ENCODE measurements at places on chromosomes 4 and X.

GRCh38 chrX:7647831-7648230 is 195.1 kb upstream of the VCX start:
- DNase-seq: no peak

DNA sequence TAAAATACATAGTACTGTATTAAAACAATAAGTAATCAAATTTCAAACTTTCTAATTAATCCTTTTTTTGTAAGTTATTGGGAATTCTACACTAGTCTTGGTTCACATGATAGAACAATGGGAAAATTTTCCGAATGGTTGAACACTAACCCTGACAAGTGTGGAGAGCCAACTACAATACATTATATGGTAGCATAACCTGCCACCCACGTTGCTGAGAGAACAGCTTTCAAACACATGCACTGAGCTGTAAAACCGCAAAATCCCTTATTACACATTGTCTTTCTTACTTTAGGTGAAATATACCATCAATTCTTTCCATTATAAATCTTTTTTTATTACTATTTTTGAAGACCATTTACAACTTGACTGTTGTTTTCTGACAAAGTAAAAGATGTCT is 54.7 kb downstream of the ANAPC10 start:
- DNase-seq: no peak

DNA sequence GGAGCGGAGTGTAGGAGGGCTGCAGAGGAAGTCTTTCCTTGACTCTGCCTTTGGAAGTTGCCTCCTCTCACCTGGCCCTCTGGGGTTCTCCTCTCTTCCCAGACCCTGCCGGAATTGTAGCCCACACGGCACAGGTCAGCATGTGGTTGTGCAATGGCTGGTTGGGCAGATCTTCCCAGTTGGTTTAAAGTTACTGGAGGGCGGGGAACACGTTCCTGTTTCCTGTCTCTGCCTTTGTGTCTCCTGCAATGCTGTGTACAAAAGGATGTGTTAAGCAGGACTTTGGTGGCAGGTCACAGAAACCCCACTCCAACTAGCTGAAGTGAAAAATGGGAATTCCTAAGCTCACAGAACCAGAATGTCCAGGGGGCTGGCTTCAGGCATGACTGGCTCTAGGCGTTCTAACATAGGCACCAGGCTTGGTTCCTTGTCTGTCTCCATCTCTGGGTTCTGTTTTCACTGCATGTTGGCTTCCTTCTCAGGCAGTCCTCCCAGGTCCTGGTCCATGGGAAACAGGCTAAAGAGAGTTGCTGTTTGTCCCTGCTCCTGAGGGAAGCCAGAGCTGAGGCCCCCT is 19.9 kb downstream of the SORCS2 start:
- DNase-seq: no peak

DNA sequence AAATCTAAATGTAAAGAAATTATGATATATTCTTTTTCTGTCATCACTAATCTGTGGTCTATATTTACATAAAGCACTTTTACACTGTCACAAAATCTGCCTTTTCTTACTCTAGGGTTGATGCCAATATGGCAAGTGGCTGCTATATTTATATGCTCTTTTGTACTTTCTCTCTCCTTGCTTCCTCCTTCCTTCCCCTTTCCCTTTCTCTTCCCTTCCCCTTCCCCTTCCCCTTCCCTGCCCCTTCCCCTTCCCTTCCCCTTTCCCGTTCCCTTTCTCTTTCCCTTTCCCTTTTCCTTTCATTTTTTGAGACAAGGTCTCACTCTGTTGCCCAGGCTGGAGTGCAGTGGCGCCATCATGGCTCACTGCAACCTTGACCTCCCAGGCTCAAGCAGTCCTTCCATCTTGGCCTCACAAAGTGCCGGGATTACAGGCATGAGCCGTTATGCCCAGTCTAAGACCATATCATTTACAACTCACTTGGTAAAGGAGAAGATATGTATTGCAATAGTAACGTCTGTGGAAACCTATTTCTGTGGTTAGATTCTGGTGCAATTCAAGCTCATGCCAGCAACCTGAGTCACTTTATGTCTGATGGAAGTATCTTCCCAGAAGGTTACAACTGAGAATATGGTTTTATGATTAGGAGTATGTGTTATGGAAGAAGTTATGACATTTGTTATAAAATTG is 13.9 kb upstream of the PLAC8 start:
- DNase-seq: no peak

DNA sequence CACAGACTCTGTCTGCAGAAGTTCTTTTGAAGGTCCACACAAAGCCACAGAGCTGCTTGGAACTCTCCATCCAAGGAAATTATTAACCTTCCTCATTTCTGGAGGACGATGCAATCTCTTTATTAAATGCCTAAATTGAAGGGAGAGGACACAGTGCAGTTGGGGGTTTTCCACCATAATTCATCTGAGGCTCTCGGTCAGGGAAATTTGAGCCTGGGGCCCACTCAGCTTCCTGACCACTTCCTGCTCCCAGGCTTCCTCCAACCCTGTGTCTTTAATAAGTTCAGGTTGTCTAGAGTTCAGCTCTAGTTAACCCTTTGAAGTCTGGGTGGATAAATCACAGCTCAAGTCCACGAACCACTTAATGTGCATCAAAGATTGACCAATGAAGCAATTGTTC is 58.5 kb downstream of the PRPS1 start:
- DNase-seq: no peak

- DNase-seq: no peak
Observed at GRCh38 chr4:136112116-136112515, 1420.2 kb downstream of the PCDH18 start.

DNA sequence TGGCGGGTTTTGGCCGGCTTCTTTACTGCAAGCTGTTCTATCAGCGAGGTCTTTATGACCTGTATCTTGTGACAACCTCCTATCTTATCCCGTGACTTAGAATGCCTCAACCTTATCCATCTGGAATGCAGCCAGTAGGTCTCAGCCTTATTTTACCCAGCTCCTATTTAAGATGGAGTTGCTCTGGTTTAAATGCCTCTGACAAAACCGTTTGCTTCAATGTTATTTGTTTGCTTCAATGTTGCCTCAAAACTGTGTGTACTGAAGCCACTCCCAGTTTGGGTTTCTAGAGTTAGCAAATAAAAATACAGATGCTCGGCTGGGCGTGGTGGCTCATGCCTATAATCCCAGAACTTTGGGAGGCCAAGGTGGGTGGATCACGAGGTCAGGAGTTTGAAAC is 51.6 kb downstream of the ZNF518B start:
- DNase-seq: no peak

- DNase-seq: no peak
Observed at GRCh38 chr4:4560642-4561041, 18.8 kb upstream of the STX18 start.

DNA sequence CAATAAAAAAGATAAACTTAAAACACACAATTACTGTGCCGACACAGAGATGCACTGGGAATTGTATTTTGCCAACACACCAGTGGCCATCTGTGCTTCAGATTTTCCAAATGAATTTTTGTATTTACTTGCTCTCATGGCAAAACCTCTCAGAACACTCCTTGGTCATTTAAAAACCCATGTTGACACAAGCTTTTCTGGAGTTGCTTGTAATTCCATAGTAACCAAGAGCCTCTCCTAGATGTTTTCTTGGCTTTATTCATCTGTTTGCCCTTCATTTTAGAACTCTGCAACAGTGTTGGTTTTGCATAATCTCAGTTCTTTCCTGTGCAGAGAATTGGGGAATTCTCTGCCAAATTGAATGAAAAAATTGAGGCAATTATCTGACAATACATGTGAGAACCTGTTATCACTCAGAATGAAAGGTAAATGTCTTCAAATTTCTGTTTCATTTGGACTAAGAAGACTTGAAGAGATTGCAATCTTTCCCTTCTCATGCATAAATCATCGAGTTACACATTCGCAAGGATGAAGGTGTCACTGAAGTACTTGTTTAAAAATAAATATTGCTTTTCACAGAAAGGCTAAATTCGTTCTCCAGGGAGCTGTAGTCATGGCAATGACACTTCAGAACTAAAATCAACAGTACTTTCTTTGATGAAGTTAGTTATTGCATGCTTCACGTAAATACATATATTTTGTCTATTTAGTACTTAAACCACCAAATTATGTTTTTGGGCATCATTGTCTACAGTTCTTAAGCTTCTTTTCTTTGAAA is 301.8 kb upstream of the CTSO start:
- DNase-seq: no peak

- DNase-seq: no peak
Observed at GRCh38 chr4:86114563-86114962, 245.3 kb downstream of the MAPK10 start.

DNA sequence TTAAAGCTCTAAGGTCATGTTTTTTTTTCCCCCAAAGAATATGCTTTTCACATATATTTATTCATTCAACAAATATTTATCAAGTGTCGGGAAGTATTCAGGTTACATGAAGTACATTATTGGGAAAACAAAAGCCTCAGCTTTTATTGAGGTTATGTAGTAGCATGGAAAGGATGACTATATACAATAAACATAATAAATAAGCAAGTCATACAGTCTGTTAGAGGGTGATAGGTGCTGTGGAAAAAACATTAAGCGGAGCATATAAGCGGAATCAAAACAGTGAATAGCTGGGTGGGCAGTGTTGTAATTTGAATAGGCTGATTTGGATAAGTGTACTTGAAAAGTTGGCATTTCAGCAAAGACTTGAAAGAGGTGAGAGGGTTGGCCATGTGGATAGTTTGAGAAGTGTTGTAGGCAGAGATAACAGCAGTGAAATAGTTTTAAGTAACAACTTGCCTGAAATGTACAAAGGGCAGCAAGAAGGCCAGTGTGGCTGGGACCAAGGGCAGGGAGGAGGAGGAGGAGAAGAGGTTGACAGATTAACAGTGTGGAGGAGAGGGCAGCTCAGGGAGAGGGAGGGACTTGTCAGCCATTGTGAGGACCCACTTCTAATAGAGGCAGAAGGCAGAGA is 558.7 kb downstream of the SPRY1 start:
- no peak for DNase-seq

DNA sequence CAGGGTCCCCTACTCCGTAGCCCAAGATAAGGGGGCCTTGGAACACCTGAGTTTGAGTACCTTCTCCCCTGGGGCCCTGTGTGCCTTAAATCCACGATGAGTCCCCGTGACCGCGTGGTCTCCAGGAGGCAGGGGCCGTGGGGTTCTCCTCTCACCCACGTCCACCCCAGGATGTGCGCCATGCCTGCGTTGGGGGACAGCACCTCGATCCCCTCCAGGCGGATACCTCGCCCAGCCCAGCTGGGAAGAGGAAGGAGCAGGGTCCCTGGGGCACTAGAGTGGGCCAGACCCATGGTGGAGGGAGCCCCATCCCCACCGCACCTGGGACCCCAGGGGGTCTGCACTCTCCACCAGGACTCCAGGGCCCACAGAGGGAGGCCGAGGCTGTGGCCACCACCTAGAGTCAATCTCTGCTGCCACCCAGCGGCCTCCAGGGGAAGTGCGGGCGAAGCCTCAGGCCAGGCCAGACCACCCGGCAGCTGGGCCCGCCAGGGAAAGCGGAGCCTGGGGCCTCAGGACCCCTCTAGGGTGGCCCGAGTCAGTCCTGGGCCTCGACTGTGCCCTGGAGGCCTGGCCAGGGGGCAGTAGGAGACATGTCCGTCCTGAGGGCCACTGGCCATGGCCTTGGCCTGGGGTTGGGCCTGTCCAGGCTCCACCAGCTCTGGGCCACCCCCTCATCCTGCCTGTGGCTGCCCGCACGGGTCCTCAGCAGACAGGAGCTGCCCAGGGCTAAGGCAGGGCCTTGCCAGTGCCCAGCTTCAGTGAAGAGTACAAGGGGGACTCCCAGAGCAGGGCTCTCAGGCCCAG is 55.0 kb downstream of the FAM53A start:
- peak; percentile 77 for DNase-seq

GRCh38 chr4:88649716-88650115 is 47.9 kb downstream of the NAP1L5 start:
- DNase-seq: no peak

DNA sequence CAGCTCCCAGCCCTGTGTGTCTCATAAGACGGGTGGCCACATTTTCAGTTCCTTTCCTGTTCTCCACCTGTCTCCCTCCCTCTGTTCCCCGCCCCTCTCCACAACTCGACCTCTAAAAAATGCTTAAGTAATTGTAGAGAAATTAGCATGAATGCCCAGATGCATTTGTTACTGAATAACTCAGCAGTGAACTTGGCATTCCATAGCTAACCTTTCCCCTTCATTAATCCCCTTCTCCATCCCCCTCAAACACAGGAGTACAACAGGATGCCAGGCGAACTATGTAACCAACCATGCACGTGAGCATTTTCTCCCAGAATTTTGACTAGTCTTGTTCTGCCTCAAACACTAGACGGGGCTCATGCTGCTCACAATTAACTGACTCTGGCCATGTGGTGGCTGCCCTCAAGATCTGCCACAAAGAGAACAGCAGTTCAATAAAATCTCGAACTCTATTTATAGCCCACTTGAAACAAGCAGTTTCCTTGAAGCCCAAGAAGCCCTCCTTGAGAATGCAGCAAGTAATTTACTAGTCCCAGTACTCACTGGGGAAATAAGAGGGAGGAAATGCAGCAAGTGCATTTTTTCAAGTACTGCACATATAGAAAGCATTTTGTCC is 351.2 kb downstream of the ARHGAP24 start:
- DNase-seq: no peak

DNA sequence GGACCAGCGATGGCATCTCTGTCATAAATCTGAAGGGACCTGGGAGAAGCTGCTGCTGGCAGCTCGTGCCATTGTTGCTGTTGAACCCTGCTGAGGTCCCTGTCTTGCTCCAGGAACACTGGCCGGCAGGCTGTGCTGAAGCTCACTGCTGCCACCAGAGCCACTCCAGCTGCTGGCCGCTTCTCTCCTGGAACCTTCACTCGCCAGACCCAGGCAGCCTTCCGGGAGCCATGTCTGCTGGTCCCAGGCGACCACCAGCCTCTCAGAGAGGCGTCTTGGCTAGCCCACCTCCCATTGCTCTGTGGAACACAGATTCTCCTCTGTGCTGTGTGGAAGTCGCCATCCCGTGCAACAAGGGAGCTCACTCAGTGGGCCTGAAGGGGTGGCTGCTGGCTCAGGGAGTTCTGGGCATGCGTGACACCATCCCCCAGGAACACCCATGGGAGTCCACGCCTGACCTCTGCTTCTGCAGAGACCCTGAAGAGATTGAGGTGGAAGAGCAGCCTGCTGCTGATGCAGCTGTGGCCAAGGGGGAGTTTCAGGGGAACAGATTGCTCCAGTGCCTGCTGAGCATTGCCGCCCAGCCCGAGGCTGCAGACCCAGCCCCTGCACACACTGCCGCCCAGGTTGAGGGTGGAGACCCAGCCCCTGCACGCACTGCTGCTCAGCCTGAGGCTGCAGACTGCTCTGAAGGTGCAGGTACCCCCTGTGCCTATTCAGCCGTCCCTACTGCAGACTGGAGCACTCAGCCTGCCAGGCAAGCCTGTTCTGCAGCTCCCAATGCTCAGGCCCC is 33.1 kb upstream of the CYP4V2 start:
- no peak for DNase-seq

- no peak for DNase-seq
Observed at GRCh38 chr4:91936311-91936710, 367.5 kb upstream of the GRID2 start.

DNA sequence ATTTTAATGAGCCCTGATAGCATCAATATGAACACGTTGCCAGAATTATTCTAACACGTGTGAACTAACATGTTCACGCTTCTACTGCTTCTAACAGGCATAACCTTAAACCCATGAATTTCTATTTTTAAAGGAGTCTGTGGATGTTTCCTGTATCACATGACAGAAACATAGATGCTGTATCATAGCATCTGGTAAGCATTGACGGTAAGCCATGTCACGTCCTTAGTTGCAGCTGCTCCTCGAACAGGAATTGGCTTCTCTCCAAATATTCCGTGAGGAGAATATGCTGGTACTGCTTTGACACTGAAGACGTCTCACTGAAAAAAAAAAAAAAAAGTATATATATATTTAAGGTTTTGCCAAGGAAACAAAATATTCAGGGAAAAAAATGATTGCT is 105.1 kb upstream of the MXRA5 start:
- DNase-seq: no peak
